ENCODE measurements at places on chromosomes 1 and 21.

GRCh38 chr1:45259053-45259452 lies 52.6 kb upstream of the ZSWIM5 start:
- no peak for DNase-seq

- no peak for DNase-seq
Measured at GRCh38 chr1:57137980-57138379, 172.2 kb upstream of the C8B start.

GRCh38 chr1:116457946-116458604 lies 85.0 kb downstream of the ATP1A1 start:
- DNase-seq: no peak

GRCh38 chr1:225424562-225425200 lies 3.2 kb downstream of the LBR start:
- DNase-seq: no peak

GRCh38 chr1:177145106-177146070 lies 19.1 kb downstream of the ASTN1 start:
- no peak for DNase-seq

DNA sequence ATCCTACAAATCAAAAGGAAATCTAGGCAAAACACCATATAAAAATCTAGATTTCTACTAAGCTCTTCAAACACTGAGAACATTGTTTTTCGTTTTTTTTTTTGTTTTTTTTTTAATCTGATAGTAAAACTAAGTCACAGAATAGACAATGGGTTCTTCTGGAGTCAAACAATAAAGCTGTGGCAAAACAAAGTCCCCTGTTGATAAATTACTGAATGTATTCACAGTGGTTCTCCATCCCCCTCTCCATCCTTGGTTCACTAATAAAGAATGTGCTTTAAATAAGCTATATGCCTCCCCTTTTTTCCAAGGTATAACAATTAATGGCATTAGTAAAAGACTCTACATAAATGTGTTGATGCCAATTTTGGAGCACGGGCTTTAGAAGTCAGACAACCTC lies 16.7 kb upstream of the ATP1B1 start:
- no peak for DNase-seq

- DNase-seq: peak; percentile 86
Measured at GRCh38 chr1:36369061-36369861, 16.5 kb downstream of the STK40 start.

GRCh38 chr1:183824291-183824690 lies 19.4 kb downstream of the RGL1 start:
- DNase-seq: no peak

GRCh38 chr1:153805042-153805745 lies 30.0 kb downstream of the SLC27A3 start:
- DNase-seq: peak; percentile 21

DNA sequence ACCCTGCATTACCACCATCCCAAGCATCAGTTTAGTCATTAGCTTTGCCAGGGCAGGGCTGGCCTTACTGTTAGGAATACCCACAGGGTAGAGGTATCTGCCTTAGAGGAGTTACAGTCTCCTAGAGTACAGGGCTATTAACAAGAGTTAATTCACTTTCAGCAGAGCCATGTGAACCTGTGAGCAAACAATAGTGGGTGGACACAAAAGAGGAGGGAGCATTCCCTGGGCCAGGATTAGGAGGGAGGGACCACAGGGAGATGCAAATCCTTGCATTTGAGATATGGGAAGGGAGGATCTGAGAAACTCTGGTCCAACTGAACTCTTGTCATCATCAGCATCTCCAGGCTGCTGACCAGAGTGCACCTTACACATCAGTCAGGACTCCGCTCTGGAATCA lies 51.1 kb upstream of the IGSF21 start:
- no peak for DNase-seq

GRCh38 chr1:235006132-235006721 lies 122.4 kb downstream of the TOMM20 start:
- no peak for DNase-seq

- no peak for DNase-seq
Measured at GRCh38 chr1:40309374-40310128, 7.5 kb downstream of the COL9A2 start.

- DNase-seq: no peak
Measured at GRCh38 chr1:221779771-221780170, 37.9 kb upstream of the DUSP10 start.

DNA sequence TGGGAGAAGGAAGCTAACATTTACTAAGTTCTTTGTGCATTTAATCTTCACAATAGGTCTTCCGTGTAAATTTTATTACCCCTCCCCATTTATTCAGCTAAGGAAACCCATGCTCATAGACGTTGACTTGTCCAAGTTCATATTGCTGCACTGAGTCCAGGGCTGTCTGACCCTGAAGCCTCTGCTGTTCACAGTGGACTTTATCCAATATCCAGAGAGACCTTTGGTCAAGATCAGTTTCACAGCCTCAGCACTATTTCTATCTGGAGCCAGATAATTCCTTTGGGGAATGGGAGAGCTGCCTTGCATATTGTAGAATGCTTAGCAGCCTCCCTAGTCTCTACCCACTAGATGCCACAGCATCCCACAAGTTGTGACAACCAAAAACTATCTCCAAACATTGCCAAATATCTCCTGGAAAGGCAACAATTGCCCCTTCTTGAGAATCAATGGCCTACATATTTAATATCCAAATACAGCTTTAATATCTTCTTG lies 26.4 kb downstream of the ILDR2 start:
- DNase-seq: no peak

DNA sequence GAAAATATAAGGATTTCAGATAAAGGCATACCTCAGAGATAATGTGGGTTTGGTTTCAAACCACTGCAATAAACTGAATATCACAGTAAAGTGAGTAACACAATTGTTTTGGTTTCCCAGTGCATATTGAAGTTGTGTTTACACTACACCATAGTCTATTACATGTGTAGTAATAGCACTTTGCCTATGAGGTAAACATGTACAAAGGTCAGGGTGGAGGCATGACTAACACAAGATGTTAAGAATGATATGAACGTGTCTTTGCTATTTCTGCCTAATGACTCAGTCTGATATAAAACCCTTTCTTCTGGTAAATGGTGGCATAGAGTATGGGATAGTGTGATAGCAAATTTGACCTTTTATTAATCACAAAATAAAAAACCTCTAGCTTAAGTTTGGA lies 621.5 kb upstream of the ADGRL2 start:
- DNase-seq: no peak

DNA sequence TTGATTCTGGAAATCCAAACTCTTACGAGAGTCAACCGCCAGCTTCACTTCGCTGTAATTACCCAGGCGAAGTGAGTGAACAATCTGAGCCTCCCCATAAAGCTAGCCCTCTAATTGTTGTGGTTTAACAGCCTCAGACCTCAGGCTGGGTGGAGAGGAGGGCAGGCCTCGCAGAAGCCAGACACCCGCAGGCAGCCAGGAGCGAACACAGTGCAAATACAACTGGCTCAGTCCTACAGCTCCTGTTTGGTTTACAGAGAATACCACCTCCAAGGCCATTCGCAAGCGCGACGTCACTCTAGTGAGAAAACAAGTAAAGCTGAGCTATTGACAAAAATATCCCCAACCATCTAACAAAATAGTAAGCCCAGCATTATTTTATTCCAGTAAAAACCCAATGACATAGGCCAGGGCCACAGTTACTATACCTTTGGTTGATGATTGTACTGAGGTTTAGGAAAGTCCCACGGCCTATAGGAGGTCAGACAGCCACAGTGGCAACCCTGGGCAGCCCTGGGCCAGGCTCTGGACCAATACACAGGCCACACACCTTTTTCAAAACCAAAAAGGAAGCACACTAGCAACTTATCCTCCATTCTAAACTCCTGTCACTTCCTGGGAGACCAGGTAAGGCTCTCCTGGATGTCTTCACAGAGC lies 163.3 kb downstream of the ETS2 start:
- no peak for DNase-seq

- no peak for DNase-seq
Measured at GRCh38 chr1:195999022-195999421, 609.2 kb downstream of the KCNT2 start.

GRCh38 chr1:77030401-77031105 lies 163.3 kb downstream of the ST6GALNAC5 start:
- no peak for DNase-seq

GRCh38 chr1:152783095-152783494 lies 3.0 kb upstream of the LCE1E start:
- DNase-seq: no peak

- DNase-seq: no peak
Measured at GRCh38 chr1:242208021-242208420, 209.1 kb upstream of the MAP1LC3C start.

DNA sequence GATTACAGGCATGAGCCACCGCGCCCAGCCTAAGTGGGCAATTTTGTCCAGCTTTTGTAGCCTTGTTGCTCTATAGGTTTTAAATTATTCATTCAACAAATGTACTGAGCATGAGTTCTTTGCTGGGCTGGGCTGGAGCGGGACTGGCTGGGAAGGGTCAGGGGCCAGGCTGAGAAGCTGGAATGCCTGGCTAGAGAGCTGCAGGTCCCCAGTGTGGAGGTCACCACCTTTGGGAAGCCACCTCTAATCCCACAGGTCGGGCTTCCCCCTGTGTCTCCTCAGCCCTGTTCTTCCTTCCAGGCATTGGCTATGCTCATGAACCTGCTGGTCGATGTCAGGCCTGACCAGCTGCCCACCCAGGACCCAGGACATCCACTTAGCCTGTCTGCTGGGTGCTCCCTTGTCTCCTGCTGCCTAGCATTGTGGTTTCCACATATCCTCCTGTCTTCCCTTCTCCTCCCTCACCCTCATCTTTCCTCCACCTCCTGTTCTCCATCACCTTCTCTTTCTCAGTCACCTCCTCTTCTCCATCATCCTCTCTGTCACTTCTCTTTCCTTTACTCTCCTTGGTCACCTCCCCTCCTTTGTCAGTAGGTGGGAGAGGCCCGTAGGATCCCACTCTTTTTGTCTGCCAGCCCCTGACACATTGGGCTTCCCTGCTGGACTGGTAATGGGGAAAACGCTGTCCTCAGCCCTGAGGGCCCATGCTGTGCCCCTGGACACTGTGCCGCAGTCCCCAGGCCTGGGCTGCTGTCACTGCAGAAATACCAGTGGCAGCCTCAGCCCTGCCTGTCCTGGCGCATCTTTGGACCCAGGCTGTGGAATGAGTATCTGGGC lies 23.8 kb downstream of the SERINC2 start:
- no peak for DNase-seq

GRCh38 chr1:30476911-30477459 lies 246.4 kb downstream of the MATN1 start:
- DNase-seq: no peak

GRCh38 chr21:35408401-35408800 lies 359.3 kb upstream of the RUNX1 start:
- DNase-seq: no peak

DNA sequence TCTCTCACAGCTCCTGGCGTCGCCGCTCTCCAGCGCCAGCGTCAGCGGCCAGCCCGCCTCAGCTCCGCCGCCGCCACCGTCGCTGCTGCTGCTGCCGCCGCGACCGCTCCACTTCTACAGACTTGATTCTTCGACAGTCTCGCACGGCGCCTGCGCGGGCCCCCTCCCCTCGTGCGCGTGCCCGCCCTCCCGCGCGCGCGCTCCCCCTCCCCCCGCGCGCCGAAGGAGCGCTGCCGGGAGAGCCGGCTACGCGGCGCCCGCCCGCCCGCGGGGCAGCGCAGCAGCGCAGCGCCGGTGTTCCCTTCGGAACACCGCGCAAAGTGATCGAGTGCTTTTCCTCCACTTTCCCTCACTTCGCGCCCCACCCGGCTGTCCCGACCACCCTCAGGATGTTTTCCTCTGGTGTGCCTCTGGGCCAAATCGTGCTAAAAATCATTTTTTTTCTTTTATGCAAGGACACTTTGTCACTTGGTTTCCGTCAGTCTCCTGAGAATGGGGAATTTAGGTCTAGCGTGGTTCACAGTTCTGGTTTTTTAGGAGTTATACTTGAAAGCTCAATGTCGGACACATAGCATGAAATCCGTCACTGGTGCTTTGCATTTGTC lies at the start of gene IRF2BP2:
Gene IRF2BP2, minus strand, starts transcription at position 118 of the 605 bp plus-strand sequence. CDS start 684 bp downstream, outside the sequence.
- DNase-seq: peak; percentile 67

- DNase-seq: no peak
Measured at GRCh38 chr1:231053493-231054162, 13.6 kb upstream of the FAM89A start.

GRCh38 chr1:27601771-27602461 lies 2.0 kb downstream of the AHDC1 start:
- no peak for DNase-seq
